ENCODE measurements at places on chromosomes 4 and X. TPM values are rescaled to one million over a fixed set of nuclear protein-coding genes. Genes with fewer than 3 reads are reported as not detected.

GRCh38 chr4:84574069-84574720 is 8.7 kb upstream of the CDS1 start:
- no peak for DNase-seq
- H3K4me1 ChIP-seq, result peaks cover 15% of the 10 kb centered on the region

DNA sequence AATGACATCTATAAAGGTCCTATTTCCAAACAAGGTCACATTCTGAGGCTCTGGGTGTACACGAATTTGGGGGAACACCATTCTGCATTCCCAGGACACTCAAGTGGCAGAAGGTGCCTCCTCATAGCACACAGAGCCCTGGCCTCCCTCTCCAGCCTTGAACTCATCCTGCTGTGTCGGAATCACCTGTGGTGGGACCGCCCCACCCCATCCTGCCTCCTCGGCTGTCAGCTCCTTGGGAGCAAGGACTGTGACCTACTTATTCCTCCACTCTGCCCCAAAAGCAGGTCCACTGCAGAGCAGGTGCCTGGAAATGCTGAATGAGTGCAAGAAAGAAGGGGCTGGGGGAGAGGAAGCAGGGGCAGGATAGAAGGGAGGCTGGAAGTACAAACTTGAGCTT is 33.5 kb downstream of the HTRA3 start:
- H3K27ac ChIP-seq, result no peak overlapping the region
- peaks cover 14% of the 10 kb centered on the region for H3K27me3 ChIP-seq
- DNase-seq, result no peak

DNA sequence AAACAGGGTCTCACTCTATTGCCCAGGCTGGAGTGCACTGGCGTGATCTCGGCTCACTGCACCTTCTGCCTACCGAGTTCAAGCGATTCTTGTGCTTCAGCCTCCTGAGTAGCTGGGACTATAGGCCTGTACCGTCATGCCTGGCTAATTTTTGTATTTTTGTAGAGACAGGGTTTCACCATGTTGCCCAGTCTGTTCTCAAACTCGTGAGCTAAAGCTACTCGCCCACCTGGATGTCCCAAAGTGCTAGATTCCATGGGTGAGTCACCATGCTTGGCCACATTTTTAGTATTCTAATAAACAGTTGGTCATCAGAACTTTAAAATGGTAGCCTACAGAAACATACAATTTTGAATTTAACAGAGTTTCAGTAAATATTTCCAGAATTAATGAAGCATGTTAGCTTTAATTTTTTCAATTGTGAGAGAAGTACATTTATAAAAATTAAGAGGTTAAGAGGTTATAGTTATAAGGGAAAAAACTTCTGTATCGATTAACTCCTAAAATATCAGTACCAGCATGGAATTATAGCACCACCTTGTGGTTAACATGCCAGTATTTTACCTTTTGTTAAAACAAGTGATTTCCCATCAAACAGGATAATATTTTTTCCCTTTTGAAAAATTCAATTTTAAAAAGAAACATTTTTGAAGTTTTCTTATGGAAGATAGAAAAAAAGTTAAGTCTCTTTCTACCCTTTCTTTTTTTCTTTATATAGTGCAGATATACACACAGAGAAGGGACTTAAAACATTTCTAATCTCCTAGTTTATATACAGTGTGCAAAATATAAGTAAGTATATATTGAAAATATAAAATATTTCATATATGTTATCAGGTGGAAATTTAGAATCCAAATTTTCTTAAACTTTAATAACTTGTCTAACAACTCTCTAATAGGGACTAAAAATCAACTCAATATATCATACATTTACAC is 35.4 kb downstream of the CEP44 start:
- H3K4me3 ChIP-seq, result no peak overlapping the region
- H3K27me3 ChIP-seq, result no peaks in the 10 kb centered on the region
- H3K27ac ChIP-seq, result no peak overlapping the region
- peaks cover 15% of the 10 kb centered on the region for H3K36me3 ChIP-seq

- H3K4me1 ChIP-seq, result no peaks in the 10 kb centered on the region
- no peak for DNase-seq
- no peaks in the 10 kb centered on the region for H3K36me3 ChIP-seq
- no peak overlapping the region for H3K4me3 ChIP-seq
- no peaks in the 10 kb centered on the region for H3K27me3 ChIP-seq
- no peak overlapping the region for H3K27ac ChIP-seq
Measured at GRCh38 chr4:48449151-48449550, 34.0 kb upstream of the SLC10A4 start.

DNA sequence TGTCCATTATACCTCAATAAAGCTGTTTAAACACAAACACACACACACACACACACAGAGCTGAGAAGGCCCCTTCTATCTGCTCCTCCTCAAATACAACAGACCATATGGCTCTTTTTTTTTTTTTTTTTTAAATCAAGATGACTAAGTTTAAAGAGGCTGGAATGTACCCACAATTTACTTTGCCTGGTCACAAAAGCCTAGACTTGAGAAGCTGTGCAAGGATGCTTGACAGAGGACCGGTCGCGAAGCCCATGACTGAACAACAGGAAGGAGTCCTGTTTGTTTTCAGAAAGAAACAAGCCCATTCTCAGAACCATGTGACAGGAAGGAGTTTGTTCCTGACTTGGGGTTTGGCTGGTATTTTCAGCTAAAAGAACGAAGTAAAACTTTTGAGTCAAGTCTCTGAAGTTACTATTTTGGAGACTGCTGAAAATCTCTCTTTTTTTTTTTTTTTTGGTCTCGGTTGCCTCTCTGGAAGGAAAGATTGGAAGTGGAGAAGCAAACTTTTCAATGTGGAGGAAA is 650.9 kb upstream of the TENM3 start:
- no peaks in the 10 kb centered on the region for H3K4me1 ChIP-seq
- H3K27me3 ChIP-seq, result no peaks in the 10 kb centered on the region
- no peak overlapping the region for H3K4me3 ChIP-seq
- H3K27ac ChIP-seq, result no peak overlapping the region

DNA sequence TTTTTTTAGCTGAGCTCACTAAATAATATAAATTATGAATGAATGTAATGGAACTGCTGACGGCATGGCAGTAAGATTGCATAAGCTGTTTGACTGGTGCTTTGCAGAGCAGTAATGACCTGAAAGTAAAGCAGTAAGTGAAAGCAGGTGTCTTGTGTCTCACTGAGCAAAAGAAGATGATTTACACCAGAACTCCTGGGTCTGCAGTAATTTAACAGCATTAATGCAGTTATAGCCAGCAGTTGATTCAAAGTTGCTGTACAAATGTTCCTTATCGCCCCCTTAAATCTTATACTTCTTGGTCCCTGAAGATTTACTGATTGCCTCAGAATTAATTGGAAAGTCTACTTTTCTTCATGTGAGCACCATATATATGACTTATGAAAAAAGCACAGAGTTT is 187.7 kb downstream of the DCTD start:
- H3K36me3 ChIP-seq, result peaks cover 12% of the 10 kb centered on the region
- no peaks in the 10 kb centered on the region for H3K27me3 ChIP-seq

GRCh38 chr4:6618386-6619115 is 21.9 kb upstream of the MRFAP1 start:
- no peak overlapping the region for H3K4me3 ChIP-seq
- H3K36me3 ChIP-seq, result peaks cover 19% of the 10 kb centered on the region
- DNase-seq, result no peak
- H3K4me1 ChIP-seq, result no peaks in the 10 kb centered on the region

GRCh38 chrX:10119399-10119990 is 37.3 kb upstream of the CLCN4 start:
- H3K27ac ChIP-seq, result no peak overlapping the region
- no peaks in the 10 kb centered on the region for H3K27me3 ChIP-seq
- no peak overlapping the region for H3K4me3 ChIP-seq
- peak; percentile 80 for DNase-seq

- no peaks in the 10 kb centered on the region for H3K36me3 ChIP-seq
- H3K27ac ChIP-seq, result no peak overlapping the region
- no peak overlapping the region for H3K4me3 ChIP-seq
- no peak for DNase-seq
Measured at GRCh38 chr4:25722964-25723363, 67.3 kb downstream of the SLC34A2 start.

DNA sequence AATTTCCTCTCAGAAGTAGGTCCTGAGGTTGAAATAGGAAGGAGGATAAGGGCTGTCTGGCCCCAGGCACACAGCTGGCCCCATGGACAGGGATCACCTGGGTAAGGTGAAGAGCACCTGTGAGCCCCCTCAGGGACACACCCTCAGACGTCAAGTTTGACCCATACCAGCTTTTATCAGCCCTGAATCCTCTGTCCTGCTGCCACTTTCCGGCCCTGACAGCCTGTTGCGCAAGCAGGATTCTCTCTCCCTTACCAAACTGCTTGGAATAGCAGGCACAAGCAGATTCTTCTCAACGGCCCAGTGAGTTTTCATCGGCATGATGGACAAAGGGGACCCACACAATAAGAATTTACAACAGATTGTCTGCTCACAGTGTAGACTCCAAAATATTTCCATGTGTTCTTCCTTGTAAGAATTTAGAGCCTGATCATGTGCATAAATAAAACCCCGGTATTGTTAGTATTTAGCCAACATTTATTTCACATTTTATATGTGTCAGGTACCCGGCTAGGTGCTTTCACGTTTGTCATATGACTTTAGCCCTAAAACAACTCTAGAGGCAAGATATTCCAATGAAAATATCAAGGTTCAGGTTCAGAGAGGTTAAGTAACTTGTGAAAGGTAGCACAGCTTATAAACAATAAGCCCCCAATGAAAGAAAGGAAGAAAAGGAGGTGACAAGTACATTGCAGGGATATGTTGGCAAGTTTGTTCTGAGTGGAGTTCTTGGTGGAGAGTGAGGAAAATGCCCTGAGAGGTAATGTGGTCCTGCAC is 107.2 kb upstream of the KIT start:
- H3K4me3 ChIP-seq, result no peak overlapping the region
- H3K4me1 ChIP-seq, result peaks cover 20% of the 10 kb centered on the region
- H3K27me3 ChIP-seq, result no peaks in the 10 kb centered on the region
- H3K27ac ChIP-seq, result no peak overlapping the region

DNA sequence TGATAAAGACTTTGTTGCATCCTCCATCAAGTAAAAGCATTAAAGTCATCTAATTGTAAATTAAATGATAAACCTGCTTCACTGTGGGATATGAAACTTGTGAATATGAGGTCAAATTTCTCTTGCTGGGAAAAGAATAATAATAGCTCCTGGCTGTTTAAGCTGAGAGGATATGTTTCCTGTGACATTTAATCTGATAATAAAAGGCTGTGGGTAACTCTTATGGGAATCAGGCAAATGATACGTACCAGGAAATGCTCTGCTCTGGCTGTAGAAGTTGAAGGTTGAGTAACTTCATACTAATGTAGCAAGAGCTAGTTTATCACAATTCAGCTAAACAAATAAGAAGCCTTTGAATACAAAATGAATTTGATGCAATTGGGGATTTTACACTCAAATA is 574.6 kb downstream of the RAPGEF2 start:
- no peaks in the 10 kb centered on the region for H3K27me3 ChIP-seq
- no peaks in the 10 kb centered on the region for H3K4me1 ChIP-seq
- H3K4me3 ChIP-seq, result no peak overlapping the region
- no peaks in the 10 kb centered on the region for H3K36me3 ChIP-seq
- H3K27ac ChIP-seq, result no peak overlapping the region
- DNase-seq, result peak; percentile 7

- H3K36me3 ChIP-seq, result peaks cover 6% of the 10 kb centered on the region
- no peak overlapping the region for H3K27ac ChIP-seq
- no peaks in the 10 kb centered on the region for H3K4me1 ChIP-seq
- H3K27me3 ChIP-seq, result no peaks in the 10 kb centered on the region
- no peak overlapping the region for H3K4me3 ChIP-seq
- no peak for DNase-seq
Measured at GRCh38 chr4:26183017-26183416, 137.8 kb upstream of the RBPJ start.

DNA sequence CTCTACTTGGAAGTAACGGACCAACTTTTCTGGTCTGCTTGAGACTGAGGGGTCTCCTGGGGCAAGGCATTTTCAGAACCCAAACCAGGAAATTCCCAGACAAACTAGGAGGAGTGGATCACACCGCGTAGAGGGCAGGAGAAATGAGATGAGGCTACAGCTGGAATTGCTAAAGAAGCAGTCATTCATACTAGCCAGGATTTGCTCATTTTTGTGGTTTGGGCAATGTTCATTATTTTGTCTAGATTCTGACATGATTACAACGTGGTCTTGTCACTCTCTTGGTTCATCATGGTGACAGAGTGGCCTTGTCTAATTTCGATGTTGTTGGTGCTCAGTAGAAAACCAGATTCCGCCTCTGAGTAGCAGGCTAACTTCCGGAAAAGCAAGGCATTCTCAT is 63.2 kb downstream of the BANK1 start:
- no peaks in the 10 kb centered on the region for H3K4me1 ChIP-seq
- H3K4me3 ChIP-seq, result no peak overlapping the region
- no peaks in the 10 kb centered on the region for H3K27me3 ChIP-seq

DNA sequence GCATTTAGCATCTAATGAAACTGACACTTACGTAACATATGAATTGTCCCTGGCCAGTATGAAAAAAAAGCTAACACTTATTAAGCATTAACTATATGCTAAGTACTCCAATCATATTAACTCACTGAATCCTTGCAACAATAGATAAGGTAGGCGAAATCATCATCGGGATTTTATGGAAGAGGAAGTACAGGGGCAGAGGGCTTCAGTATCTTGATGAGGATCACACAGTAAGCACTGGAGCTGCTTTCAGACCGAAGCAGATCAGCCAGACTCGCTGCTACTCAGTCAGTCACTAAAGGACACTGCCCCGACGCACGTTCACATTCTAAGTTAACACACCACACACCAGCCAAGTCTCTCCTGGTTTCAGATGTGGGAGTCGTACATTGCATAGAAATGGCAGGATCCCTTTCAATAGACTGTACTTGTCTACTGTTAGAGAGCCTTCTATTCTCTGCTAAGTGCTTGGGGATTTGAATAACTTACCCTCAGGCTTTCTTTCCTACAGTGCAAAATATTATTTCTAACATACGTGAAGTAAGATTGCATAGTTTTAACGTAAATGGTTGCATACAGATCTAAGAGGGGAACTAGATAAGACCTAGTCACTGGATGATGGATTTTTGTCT is 540.2 kb upstream of the TENM3 start:
- H3K27me3 ChIP-seq, result no peaks in the 10 kb centered on the region
- no peak overlapping the region for H3K27ac ChIP-seq
- H3K4me1 ChIP-seq, result no peaks in the 10 kb centered on the region
- H3K36me3 ChIP-seq, result no peaks in the 10 kb centered on the region
- DNase-seq, result no peak

DNA sequence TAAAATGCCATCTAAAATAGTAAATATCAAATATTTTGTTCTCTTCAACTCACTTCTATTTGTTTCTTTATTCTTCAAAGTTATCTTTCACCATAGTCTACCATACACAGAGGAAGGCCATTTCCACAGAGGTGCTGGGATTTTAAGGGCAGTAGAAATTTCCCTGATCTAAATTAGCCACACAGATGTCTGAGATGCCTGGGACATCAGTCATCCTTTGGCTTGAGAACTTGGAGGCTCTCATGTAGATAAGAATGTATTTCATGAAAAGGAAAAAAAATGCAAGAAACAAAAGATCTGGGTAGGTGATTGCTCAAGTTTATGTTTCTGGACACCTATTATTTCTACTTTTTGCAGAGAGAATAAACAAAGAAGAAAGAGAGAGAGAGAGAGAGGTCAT is 1008.2 kb downstream of the NLGN4X start:
- no peak overlapping the region for H3K4me3 ChIP-seq
- H3K4me1 ChIP-seq, result no peaks in the 10 kb centered on the region
- no peaks in the 10 kb centered on the region for H3K36me3 ChIP-seq
- H3K27ac ChIP-seq, result no peak overlapping the region
- no peaks in the 10 kb centered on the region for H3K27me3 ChIP-seq

GRCh38 chr4:163331629-163332376 is 593 bp downstream of the NPY1R start:
- no peak overlapping the region for H3K27ac ChIP-seq
- H3K4me1 ChIP-seq, result peaks cover 5% of the 10 kb centered on the region

TBC1D8B gene
- total RNA-seq, result 4.7 TPM

NUDT10 gene
- total RNA-seq, result not detected

SLC10A6 gene
- total RNA-seq, result not detected

PAGE2B gene
- total RNA-seq, result not detected

SPINK2 gene
- not detected for total RNA-seq
